ENCODE measurements at places on chromosomes 16 and 17. TPM values are rescaled to one million over a fixed set of nuclear protein-coding genes. Genes with fewer than 3 reads are reported as not detected.

- H3K27ac ChIP-seq, result no peak overlapping the region
- no peak overlapping the region for H3K4me3 ChIP-seq
- H3K36me3 ChIP-seq, result peaks cover 6% of the 10 kb centered on the region
- no peak for DNase-seq
- no peaks in the 10 kb centered on the region for H3K4me1 ChIP-seq
Observed at GRCh38 chr16:89161763-89162713, 9.5 kb upstream of the CDH15 start.

DNA sequence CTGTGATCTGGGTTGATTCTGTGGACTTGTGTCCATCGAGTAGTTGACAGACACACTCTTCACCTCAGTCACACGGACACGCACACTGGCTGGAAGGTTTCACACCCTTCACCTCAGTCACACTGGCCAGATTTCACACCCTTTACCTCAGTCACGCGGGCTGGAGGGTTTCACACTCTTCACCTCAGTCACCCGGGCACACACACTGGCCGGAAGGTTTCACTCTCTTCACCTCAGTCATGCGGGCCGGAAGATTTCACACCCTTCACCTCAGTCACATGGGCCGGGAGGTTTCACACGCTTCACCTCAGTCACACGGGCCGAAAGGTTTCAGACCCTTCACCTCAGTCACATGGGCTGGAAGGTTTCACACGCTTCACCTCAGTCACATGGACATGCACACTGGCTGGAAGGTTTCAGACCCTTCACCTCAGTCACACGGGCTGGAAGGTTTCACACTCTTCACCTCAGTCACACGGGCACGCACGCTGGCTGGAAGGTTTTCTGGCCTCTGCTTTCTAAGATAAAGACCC is 96.2 kb downstream of the PGS1 start:
- H3K27me3 ChIP-seq, result no peaks in the 10 kb centered on the region
- DNase-seq, result no peak
- peaks cover 4% of the 10 kb centered on the region for H3K4me1 ChIP-seq
- no peaks in the 10 kb centered on the region for H3K36me3 ChIP-seq
- H3K27ac ChIP-seq, result no peak overlapping the region

DNA sequence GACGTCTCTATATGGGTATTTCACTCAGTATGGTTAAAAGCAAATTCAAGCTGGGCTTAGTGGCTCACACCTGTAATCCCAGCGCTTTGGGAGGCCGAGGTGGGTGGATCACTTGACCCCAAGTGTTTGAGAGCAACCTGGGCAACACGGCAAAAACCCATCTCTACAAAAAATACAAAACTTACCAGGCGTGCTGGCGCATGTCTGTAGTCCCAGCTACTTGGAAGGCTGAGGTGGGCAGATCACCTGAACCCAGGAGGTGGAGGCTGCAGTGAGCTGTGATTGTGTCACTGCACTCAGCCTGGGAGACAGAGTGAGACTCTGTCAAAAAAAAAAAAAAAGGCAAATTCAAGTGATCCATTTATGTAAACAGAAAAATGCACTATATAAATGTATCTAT is 1.3 kb upstream of the TNFRSF17 start:
- H3K36me3 ChIP-seq, result no peaks in the 10 kb centered on the region
- H3K27ac ChIP-seq, result peak overlapping the region; percentile 76
- no peak for DNase-seq

Gene RGS9
- total RNA-seq, result 11.3 TPM

DNA sequence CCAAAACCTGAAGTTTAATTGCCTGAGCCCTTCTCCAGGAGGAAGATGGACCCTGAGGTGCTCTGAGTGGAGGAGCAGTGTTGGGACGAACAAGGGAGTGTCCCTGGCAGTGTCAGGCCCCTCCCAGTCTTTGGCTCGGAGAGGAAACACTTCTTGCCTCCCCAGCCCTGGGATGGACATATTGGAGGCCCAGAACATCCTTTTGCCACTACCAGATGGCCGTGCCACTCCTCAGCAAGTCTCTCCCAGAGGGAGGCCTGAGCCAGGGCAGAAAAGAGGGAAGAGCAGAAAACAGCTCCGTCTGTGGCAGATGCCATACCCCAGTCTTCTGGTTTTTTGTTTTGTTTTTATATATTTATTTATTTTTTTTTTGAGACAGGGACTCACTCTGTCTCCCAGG is 91.5 kb upstream of the CRHR1 start:
- no peaks in the 10 kb centered on the region for H3K36me3 ChIP-seq
- H3K27ac ChIP-seq, result no peak overlapping the region
- no peaks in the 10 kb centered on the region for H3K4me1 ChIP-seq
- DNase-seq, result no peak

DNA sequence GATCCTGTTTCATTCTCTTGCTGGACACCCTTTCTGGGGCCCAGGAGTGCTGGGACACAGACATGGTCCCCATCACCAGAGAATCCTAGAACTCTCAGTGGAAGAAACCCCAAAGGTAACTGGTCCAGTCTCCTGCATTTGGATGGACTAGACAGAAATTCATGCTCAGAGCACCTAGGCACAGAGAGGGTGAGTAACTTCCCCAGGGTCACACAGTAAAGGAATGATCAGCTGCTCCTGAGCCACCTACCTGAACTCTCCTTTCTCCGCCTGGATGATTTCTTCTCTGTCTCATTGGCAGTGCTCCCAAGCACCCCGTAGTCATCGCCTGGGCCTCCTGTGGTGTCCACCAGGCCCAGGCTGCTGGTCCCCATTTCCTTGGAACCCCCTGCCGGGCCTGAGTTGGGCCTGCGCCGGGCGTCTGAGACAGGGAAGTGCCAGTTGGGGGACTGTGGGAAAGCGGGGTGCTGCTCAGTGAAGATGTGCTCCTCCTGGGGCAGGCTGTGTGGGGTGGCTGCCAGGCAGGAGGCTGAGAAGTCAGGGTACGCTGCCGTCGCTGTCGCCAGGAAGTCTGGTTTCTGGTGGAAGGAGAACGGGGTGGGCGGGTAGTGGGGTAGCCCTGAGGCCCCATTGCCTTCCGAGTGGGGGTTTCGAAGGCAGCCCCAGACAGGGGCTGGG is 767 bp downstream of the MEOX1 start:
- no peak overlapping the region for H3K4me3 ChIP-seq
- H3K36me3 ChIP-seq, result no peaks in the 10 kb centered on the region
- H3K4me1 ChIP-seq, result peaks cover 54% of the 10 kb centered on the region
- no peak overlapping the region for H3K27ac ChIP-seq
- H3K27me3 ChIP-seq, result no peaks in the 10 kb centered on the region

DNA sequence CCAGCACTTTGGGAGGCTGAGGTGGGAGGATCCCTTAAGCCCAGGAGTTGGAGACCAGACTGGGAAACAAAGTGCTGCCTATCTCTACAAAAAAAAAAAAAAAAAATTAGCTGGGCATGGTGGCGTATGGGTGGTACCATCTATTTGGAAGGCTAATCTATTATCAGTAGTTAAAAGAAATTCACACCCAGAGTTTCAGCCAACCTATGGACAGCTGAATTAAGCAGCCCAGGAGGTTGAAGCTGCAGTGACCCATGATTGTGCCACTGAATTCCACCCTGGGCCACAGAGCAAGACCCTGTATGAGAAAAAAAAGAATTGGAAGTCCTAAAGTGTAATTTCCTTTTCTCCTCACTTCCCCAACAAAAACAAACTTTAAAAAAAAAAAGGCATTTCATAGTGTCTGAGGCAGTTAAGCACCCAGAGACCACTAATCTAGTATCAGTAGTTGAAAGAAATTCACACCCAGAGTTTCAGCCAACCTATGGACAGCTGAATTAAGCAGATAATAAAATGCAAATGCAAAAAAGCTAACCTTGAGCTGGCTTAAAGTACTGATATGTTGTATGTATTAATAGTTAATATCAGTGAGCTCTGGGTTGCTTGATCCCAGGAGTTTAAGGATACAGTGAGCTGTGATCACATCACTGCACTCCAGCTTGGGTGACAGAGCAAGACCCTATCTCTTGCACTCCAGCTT is 18.1 kb downstream of the CLTC start:
- no peak overlapping the region for H3K4me3 ChIP-seq
- no peak for DNase-seq
- peak overlapping the region; percentile 29 for H3K27ac ChIP-seq
- H3K36me3 ChIP-seq, result no peaks in the 10 kb centered on the region

Gene PITPNC1
- total RNA-seq, result 42.0 TPM

GRCh38 chr17:80265205-80266068 is 4.8 kb downstream of the RNF213 start:
- no peaks in the 10 kb centered on the region for H3K27me3 ChIP-seq
- H3K36me3 ChIP-seq, result peaks cover 27% of the 10 kb centered on the region
- H3K27ac ChIP-seq, result peak overlapping the region; percentile 40
- peaks cover 33% of the 10 kb centered on the region for H3K4me1 ChIP-seq
- DNase-seq, result no peak
- H3K4me3 ChIP-seq, result no peak overlapping the region

DNA sequence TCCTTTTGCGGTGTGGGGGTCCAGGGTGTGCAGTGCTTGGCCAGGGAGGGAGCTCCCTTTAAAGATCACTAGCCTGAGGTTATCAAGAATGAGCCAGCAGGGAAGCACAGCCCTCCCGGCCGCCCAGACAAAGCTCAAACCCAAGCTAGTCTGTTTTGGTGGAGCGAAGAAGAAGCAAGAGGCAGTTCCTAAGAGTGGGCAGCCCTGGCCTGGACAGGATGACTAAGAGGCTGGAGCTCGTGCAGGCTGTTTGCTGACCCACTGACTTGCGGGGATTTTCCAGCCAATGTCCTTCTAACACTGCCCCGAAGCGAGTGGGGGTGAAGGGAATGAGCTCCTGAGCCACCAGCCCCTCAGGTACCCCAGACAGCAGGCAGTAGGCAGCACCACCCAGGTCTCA is 134.4 kb downstream of the COPRS start:
- no peak overlapping the region for H3K4me3 ChIP-seq
- DNase-seq, result no peak
- no peaks in the 10 kb centered on the region for H3K36me3 ChIP-seq
- no peak overlapping the region for H3K27ac ChIP-seq
- H3K4me1 ChIP-seq, result no peaks in the 10 kb centered on the region

GRCh38 chr17:79097226-79098055 is 22.8 kb downstream of the ENGASE start:
- H3K4me3 ChIP-seq, result peak overlapping the region; percentile 56
- H3K27me3 ChIP-seq, result no peaks in the 10 kb centered on the region
- DNase-seq, result peak; percentile 65
- no peaks in the 10 kb centered on the region for H3K36me3 ChIP-seq
- peaks cover 7% of the 10 kb centered on the region for H3K4me1 ChIP-seq

DNA sequence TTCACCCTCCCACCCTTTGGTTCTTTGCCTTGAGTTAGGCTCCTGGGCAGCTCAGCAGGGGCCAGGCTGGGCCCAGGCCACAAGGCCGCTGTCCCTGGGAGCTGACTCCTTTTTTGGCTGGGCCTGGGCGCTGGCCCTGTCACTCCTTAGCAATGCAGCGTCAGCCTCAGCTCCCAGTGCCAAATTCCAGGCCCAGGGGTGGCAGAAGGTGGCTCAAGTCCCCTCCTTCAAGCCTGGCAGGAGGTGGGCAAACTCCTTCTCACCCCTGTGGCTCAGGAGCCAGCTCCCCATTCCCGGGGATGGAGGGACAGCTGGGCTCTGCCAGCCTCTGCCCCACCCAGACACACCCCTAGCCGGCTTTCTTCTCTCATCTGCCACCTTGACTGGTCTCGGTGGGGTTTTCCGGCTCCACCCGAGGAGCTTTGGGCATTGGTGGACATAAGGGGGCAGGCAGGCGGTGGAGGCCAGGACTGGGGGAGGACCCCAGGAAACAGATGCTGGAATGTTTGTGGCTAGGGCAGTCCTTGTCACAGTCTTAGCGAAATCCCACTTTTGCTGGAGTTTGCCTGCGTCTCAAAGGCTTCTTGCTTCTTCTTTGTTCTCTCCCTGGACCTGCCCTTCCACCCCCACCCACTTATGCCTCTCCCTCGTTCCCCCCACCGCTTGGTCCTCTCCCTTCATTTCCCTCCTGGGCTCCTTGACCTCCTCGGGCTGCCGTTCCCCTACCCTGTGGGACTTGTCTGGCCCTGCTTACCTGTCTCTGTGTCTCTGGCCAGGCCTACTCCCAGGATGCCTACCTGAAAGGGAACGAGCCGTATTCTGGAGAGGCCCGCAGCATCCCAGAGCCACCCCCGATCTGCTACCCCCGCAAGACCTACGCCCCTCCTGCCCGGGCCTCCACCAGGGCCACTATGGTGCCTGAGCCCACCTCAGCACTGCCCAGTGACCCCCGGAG is 37.4 kb downstream of the ARHGAP23 start:
- H3K27ac ChIP-seq, result peak overlapping the region; percentile 87
- peaks cover 13% of the 10 kb centered on the region for H3K4me1 ChIP-seq
- H3K27me3 ChIP-seq, result no peaks in the 10 kb centered on the region
- no peak overlapping the region for H3K4me3 ChIP-seq

DNA sequence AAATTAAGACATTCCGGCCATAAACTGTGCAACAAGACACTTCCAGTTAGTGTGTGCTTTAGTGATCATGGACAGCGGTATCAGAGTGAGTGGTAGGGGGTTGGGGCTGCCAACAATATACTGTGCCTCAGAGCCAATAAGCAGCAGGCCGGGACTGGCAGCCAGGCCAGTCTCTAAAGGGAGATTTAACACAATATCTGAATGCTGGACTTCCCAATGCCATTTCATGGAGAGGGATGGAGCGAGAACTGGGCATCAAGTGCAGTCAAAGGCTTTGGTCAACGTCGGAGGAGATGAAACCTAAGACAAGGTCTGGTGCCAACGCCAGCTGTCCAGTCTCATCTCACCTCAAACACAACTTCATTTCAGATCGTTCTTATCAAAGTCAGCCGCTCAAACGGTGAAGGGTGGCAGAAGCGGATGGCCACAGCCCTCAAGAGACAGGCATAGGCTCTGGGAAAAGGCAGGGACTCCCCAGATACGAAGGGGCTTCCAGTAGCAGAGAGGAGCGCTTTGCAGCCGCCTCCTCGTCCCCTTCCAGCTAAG is 935 bp downstream of the USP32 start:
- peaks cover 56% of the 10 kb centered on the region for H3K4me1 ChIP-seq
- DNase-seq, result no peak
- no peaks in the 10 kb centered on the region for H3K27me3 ChIP-seq
- no peaks in the 10 kb centered on the region for H3K36me3 ChIP-seq
- H3K27ac ChIP-seq, result peak overlapping the region; percentile 93
- peak overlapping the region; percentile 98 for H3K4me3 ChIP-seq

DNA sequence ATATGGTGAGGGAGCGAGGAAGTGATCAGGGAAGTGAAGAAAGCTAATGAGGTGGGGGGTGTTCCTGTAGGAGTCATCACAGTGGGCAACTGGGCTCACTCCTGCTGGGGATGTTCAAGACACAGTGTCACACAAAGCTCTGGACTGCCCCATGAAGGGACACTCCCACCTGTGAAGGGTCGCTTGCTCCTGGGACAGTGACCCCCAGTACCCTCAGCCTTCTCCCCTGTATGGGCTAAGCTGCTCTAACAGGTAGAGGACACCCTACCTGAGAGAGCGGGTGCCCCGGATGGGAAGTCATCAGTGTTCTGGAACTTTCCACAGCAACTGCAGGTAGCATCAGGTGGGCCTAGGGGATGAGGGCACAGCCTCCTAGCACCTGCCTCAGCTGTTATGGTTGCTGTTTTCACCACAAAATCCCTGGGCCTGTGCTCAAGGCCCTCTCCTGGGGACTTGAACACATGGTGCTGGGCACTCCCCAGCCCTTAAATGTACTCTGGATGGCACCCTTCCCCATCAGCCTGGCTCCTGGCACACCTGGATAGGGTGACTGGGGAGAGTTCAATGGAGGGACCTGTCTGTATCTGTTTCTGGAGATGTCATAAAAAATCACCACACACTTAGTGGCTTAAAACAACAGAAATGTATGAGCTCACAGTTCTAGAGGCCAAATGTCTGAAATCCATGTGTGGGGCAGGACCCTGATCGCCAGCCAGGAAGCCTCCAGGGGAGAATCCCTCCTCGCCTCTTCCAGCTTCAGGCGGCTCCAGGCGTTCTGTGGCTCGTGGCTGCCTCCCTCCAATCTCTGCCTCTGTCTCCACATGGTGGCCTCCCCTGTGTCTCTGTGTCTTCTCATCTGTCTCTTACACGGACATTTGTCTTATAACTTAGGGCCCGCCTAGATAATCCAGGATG is 104.0 kb upstream of the CDH5 start:
- no peak for DNase-seq
- no peak overlapping the region for H3K4me3 ChIP-seq
- H3K4me1 ChIP-seq, result peaks cover 11% of the 10 kb centered on the region
- no peaks in the 10 kb centered on the region for H3K36me3 ChIP-seq
- H3K27me3 ChIP-seq, result peaks cover 7% of the 10 kb centered on the region

All from WTC11 (cell line).